SW 1271 (cell line): ENCODE measurements at places on chromosomes 2 and 18.

DNA sequence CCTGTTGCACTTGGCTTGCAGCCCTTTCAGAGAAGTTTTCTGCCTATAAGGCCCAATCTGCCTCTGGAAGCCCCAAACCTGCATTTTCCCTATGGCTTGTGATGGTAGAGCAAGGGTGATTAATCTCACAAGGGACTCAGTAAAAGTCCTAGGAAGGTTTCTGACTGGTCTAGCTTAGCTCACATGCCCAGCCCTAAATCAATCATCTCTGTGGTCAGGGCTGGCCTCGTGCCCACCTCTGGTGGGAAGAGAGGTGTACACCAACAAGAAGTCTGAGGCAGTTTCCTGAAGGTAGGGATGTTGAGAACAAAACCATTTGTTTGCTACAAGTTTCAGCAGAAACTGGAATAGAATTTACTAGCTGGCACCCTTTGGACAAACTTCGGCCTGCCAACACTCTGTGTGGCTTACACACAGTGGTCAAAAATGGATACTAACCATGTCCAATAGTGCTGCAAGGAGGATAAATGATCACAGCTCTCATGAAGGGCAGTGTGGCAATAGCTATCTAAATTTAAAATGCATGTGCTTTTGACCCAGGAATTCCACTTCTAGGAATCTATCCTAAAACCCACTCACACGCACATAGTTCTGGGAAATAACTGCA, 96.4 kb downstream of the EN1 start:
- no peak for DNase-seq

DNA sequence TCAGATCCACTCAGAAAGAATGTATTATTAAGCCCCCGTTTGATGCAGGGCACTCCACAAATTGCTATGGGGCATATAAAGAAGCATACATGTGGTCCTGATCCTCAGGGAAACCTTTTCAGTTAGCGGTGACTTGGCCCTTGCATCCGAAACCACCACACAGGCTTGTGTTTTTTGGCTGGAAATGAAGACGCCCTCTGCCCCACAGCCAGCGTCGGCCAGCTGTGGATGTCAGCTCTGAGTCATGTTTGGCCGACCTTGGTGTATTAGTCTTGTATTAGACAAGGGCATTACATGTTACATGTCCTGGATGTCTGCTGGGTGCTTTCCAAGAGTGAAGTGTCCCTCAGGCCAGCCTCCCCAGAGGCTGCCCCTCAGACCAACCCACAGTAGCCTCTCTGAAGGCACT, 107.6 kb upstream of the MAP3K20 start:
- DNase-seq = no peak

DNA sequence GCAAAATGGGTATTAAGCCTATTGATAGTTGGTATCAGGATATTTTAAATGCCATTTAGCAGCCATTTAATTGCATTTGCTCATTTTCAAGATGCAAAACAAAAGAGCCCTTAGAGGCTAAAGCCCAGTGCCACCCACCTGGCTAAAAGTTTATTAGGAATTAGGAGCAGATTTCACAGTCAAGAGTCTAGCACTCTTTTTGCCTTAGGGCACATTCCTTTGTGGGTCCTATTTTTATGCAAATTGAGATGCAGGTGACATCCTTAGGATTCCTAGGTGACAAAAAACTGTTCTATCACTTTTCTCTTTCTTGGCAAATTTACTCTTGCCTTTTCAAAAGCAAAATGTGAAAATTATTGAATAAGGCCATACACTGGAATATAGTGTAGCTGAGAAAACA, 42.0 kb downstream of the CTNNA2 start:
- DNase-seq = no peak

- no peak for DNase-seq
Observed at GRCh38 chr18:63603772-63604171, 16.6 kb downstream of the SERPINB13 start.

- DNase-seq = no peak
Observed at GRCh38 chr2:217732992-217733391, 269.8 kb downstream of the TNS1 start.
